ENCODE measurements at places on chromosomes 13 and 19.

DNA sequence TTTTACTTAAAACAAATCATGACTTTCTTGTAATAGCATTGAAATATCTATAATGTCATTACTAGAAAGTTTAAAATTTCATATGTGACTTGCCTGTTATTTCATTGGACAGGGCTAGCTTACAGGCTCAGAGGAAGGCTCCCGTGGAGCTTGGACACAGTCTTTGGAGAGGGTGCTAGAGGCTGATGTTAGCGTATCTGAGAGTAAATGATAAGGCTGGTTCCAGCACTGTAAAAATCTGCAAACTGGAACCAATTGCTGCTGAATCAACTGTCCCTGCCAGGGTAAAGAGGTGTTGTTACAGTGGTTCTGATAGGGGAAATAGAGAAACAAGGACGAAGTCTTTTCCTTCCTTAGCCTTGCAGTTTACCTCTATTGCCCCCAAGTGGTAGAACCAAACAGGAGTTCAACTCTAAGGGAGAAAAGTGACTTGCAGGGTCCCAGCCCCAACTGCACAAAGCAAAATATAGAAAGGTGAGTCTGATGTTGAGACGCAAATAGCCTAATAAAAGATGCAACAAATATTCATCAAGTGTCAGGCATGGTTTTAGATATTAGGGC lies 901.7 kb downstream of the DIAPH3 start:
- DNase-seq, result no peak

DNA sequence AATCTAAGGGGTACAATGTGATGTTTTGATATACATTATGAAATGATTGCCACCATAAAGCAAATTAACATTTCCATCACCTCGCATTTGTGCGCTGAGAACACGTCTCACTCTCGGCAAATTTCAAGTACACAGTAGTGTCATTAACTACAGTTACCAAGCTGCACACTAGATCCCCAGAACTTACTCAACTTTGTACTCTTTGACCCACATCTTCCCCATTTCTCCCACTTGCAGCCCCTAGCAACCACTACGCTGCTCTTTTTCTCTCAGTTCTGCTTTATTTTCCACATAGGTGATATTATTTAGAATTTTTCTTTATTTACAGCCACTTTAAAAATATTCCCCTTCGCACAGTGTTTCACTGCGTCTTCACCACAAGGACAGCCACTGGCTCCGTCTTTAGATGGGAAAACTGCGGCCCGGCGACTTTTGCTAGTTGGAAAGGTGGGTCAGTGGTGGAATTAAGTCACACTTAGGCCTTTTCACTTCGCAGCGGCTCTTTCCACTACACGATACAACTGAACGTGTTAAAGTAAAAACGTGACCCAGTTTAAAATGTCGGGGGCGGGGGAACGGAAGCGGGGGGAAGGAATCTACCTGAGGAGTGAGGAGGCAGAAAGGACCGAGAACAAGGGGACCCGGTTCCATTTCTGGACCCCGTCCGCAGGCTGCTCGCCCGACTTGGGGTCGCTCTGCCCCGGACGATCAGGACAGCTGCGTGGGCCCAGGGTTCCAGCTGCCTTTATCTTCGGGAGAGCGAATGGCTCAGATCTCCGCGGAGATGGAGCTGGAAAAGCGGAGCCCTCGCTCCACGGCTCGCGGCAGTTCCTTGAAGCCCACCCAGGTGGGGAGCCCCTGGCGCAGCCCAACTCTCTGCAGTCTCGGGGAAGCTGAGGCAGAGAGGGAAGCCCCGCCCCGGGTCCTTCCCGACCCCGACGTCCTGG lies 486.1 kb downstream of the UQCRFS1 start:
- DNase-seq, result no peak

GRCh38 chr19:58569943-58570670 lies 3.0 kb downstream of the MZF1 start:
- DNase-seq, result no peak

DNA sequence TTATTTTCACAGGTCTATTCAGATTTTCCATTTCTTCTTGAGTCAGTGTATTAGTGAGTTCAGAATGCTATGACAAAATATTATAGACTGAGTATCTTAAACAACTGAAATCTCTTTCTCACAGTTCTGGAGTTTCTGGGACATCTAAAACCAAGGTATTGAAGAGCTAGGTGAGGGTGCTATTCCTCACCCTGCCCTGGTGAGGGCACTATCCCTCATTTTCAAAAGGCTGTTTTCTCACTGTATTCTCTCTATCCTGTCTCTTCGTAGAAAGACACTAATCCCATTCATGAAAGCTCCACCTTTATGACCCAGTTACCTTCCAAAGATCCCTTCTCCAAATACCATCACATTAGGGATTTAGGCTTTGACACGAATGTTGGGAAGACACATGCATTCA lies 1617.1 kb downstream of the PCDH9 start:
- no peak for DNase-seq

- no peak for DNase-seq
These were observed 36.8 kb upstream of the PSG9 start for GRCh38 chr19:43306097-43306496.

GRCh38 chr13:59391696-59392095 lies 772.0 kb downstream of the DIAPH3 start:
- DNase-seq, result peak; percentile 18

GRCh38 chr13:95250961-95251360 lies 50.3 kb downstream of the ABCC4 start:
- DNase-seq, result no peak

- no peak for DNase-seq
These were observed 8.7 kb downstream of the NCLN start for GRCh38 chr19:3194106-3195087.

DNA sequence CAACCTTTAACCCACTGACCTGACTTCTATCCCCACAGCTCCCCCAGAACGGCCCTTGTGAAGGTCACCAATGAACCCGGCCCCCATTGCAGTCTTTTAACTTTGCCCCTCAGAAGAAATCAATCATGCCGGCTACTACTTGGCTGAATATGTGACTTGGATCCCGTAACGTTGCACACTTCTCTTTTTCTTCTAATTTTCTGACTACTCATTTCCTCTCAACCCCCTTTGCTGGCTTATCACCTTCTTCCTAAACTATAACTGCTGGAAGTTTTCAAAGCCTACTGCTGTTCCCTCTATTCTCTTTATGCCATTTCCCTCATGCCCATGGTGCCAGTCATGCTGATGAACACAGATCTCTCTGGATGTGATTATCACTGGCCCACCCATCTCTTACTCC lies 367.6 kb downstream of the DNAJC15 start:
- no peak for DNase-seq

DNA sequence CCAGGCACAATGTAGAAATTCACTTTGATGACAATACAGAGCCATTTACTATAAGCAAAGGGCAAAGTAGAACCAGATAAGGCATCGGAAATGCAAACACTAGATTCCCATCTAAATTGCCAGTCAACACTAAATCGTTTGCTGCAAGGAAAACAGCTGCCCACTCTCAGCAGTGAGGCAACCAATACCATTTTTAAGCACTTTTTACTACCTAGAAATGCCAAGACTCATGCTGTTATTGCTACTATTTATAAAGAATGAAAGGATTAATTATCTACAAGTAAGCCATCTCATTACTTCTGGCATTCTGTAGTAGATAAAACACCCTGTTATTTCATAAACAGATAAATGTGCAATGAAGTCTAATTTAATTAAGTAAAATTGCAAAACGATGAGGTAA lies 422.0 kb downstream of the FGF14 start:
- DNase-seq, result no peak

GRCh38 chr19:45130888-45131615 lies 29.7 kb downstream of the NKPD1 start:
- no peak for DNase-seq

GRCh38 chr13:65414187-65414586 lies 1815.9 kb downstream of the PCDH9 start:
- DNase-seq, result no peak

DNA sequence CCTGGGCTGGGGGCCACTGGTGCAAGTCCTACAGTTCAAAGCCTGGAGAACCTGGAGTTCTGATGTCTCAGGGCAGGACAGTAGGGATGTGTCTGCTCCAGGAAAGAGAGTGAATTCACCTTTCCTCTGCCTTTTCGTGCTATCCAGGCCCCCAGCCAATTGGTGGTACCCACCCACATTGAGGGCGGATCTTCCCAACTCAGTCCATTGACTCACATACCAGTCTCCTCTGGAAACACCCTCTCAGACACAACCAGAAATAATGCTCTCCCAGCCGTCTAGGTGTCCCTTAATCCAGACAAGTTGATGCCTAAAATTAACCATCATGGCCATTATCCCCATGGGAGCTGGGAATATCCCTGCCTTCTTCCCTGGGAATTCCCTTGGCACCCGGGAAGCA lies 38.8 kb upstream of the CHST8 start:
- no peak for DNase-seq

GRCh38 chr13:34430294-34430693 lies 511.8 kb upstream of the NBEA start:
- no peak for DNase-seq

- DNase-seq, result no peak
These were observed 61.1 kb downstream of the SLC15A1 start for GRCh38 chr13:98691360-98691759.

- DNase-seq, result no peak
These were observed 130.0 kb downstream of the CYSLTR2 start for GRCh38 chr13:48783695-48784230.

- no peak for DNase-seq
These were observed 6.0 kb downstream of the SPRED3 start for GRCh38 chr19:38394488-38394887.

GRCh38 chr19:34501339-34502320 lies 20.1 kb downstream of the WTIP start:
- DNase-seq, result peak; percentile 76

- no peak for DNase-seq
These were observed 34.9 kb upstream of the METTL21C start for GRCh38 chr13:102729560-102730270.

DNA sequence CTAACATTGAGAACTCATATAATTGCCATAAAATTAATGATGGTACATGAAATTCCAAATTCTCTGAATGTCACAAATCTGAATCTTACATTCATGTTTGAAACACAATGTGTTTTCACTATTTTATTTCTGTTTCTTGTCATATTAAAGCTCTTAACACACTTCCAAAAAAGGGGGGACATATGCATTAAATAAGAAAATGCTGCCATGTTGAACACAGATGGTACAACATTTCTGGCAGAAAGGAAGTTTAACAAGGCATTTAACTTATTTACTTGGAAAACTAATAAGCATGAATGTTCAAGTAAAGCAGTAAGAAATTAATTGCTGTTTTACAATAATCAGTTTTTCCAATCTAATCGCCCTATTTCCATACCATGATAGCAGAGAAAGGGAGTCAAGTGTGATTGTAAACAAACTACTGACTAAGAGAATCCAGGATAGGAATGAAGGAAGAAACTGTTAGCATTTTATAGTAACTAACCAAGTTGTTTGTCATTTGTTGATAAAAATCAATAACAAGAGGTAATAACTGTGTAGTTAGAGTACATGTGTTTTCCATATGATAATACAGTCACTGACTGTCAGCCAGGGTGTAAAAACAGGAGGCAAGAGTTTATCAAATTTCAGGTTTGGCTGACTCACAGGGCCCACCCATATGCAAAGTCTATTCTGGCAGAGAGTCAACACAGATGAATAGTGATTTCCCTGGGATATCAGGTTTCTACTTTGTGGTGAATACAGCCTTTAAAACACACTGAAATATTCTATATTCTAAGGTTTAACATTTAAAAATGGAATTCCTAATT lies 5.7 kb upstream of the FOXO1 start:
- no peak for DNase-seq

DNA sequence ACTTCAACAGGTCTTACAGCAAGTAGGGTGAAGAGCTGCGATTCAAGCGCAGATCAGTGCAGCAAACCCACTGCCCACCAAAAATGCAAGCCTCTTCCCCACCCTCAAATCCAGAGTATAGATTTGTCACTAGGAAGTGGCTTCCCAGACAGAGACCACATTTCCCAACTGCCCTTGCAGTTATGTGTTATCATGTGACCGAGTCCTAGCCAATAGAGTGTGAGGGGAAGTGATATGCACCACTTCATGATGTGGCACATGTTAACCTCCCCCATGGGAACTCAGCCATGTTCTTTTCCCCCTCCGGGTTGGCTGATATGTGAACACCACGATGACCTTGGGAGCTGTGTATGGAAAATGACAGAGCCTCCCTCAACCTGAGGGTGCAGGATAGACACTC lies 50.8 kb downstream of the MBD3L2B start:
- no peak for DNase-seq

- DNase-seq, result no peak
These were observed 5.9 kb downstream of the MAST1 start for GRCh38 chr19:12843999-12844732.

DNA sequence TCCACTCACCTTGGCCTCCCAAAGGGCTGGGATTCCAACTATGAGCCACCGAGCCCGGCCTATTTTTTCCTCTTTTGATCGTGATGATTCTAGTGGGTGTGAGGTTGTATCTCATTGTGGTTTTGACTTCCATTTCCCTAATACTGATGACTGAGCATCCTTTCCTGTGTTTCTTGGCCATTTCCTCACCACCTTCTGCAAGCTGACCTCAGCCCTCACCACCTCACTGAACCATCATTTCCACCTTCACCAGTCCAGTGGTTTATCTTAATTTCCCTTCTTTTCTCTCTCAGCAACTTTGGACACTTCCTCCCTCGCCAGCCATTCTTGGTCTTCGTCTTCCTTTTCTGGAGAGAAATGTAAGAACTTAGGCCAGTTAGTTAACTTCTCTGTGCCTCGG lies 13.0 kb upstream of the BICRA start:
- DNase-seq, result no peak

DNA sequence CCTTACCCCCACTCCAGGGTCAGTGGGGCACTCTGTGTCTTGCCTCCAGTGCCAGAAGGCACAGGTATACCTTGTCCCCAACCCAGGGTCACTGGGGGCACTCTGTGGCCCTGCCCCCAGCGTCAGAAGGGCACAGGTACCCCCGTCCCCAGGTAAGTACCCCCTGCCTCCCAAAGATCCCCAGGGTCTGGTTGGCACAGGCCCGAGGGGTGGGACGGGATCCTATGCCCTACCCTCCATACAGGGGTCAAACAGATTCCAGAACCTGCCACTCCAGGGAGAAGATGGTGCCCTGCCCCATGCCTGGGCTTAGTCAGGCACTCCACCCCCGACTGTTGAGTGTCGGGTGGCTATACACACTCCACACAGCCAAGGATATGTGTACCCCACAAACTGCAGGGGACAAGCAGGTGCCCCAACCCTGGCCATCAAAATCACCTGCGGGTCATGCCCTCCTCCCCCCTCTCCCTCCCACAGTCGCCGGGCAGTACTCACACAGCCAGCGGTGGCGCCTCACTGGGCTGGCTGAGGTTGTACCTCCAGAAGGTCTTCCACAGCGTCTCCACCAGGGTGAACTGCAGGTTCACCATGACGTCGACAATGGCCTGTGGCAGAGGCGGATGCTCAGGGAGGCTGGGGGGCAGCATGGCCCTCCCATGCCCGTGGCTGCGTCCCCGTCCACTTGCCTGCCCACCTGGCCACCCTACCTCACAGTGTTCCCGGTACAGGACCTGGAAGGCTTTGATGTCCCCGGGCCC lies 13.8 kb downstream of the DCAF15 start:
- no peak for DNase-seq

GRCh38 chr13:98180092-98180491 lies 3.0 kb upstream of the RNF113B start:
- no peak for DNase-seq

Data from stimulated activated CD8-positive, alpha-beta memory T cell treated with anti-CD3 and anti-CD28 coated beads, Interleukin-15, amount 100 ng/mL, for 1 hour (primary cell).